ENCODE measurements at places on chromosomes 2 and 18.
A peak's percentile ranks its signal among the peaks of the same experiment; 100 is the strongest.

GRCh38 chr2:130337735-130338325, 4.9 kb upstream of the IMP4 start:
- peak; percentile 72 for DNase-seq

GRCh38 chr18:69996417-69996816, 48.7 kb upstream of the CD226 start:
- no peak for DNase-seq

GRCh38 chr2:148970385-148970784, 68.1 kb upstream of the LYPD6B start:
- no peak for DNase-seq

- DNase-seq, result no peak
Observed at GRCh38 chr2:8882094-8882493, 44.7 kb upstream of the KIDINS220 start.

DNA sequence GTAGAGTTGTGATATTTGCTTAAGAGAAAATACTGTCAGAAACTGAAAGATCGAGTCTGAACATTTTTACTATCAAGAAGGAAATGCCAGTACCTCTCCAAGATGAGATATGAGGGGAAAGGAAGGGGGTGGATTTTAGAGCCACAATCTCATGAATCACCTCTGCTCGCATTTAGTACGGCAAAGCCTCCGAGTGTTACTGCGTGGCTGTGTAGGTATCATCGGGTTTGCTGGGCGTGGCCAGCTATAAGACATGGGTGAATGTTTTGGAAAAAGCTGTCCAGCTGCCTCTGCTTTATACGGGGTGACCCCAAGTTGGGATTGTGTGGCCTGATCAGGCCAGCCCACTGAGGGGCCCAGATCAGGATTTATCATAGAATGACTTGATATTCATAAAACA, 826.4 kb downstream of the SOCS6 start:
- no peak for DNase-seq

- no peak for DNase-seq
Observed at GRCh38 chr2:125227843-125228392, 1202.8 kb downstream of the CNTNAP5 start.

DNA sequence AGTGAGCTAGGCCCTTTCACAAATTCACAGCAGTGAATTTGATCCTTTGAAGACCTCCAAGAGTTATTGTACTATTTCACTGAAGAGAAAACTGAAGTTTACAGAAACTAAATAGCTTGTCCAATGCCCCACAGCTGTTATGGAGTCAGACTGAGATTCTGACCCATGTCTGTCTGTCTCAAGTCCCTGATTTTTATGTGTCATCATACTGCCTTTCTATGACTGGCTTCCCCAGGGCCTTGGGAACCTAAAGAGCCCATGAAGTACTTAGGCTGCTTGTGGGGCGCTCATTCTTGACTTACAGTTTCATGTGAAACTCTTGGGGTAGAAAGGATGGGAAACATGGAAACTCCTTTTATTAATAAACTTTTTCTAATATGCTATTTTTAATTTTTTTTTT, 107.7 kb downstream of the ATL2 start:
- no peak for DNase-seq

All from HS-27A (cell line).